ENCODE measurements at places on chromosomes 3 and 15.

DNA sequence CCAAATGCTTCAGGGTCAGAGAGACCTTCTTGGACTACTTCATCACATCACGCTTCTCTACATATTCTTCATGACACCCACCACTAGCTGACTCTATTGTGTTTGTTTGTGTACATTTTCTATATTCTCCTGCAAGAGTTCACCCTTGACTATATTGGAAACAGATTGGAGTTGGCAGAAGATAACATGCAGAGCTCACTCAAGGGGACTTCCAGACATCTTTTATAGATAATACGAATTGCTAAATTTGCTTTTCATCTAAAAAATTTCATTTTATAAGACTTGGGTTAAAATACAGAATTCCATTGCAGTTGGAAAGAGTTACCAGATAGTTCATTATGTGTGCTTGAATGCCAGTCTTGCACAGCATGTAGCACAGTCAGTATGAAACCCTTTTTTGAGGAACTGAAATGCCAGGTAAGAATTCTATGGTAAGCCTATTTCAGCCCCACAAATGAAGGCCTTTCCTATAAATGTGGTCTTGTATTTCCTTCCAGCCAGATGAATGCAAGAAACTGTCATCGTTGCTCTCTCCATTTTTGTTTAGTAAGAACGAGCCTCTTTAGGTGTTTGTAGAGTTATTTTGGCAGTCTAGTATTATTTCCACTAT is 177.6 kb downstream of the GHSR start:
- no peak for DNase-seq

DNA sequence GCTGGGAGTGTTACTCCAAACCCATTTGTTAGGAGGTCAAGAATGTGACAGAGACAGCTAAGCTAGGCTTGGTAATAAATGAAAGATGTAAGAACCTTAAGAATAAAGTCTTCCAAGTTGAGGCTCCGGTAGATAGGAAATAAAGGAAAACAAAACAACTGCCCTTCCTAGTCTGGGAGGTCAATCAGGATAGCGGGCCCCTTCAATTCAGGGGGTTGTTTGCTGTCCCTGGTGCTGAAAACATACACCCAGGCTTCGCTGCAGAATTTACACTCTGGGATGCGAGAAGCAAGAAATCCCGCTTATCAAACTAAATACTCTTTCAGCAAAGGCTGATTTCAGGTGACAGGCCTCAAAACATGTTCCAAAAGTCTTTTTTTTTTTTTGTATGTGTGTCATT is 393.4 kb downstream of the NTRK3 start:
- no peak for DNase-seq

- DNase-seq: peak; percentile 57
These were observed 49.4 kb upstream of the FLNB start for GRCh38 chr3:57958642-57959422.

- DNase-seq: no peak
These were observed 48.7 kb downstream of the ETV5 start for GRCh38 chr3:186060222-186060621.

GRCh38 chr15:63310646-63311045 is 33.2 kb downstream of the APH1B start:
- no peak for DNase-seq

DNA sequence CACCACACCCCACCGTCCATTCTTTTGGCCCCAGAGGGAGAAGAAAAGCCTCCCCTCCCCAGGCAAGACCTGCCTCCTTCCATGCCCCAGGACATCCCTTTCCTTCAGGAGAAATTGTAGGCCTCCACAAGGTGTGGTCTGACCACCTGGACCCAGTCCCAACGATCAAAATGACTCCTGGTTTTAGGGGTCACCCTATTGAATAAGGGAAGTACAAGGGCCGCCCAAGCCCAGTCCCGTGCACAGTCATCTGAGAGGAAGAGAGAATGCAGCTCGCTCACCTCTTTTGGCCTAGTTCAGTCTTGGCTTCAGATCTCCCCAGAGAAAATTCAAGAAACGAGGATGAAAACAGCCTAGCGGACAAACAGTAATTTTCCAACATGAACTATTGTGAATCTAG is 249.1 kb downstream of the UACA start:
- DNase-seq: no peak

- DNase-seq: no peak
These were observed 19.8 kb upstream of the AADAC start for GRCh38 chr3:151794080-151794479.

- DNase-seq: no peak
These were observed 464.5 kb upstream of the TGFBR2 start for GRCh38 chr3:30141927-30142326.

DNA sequence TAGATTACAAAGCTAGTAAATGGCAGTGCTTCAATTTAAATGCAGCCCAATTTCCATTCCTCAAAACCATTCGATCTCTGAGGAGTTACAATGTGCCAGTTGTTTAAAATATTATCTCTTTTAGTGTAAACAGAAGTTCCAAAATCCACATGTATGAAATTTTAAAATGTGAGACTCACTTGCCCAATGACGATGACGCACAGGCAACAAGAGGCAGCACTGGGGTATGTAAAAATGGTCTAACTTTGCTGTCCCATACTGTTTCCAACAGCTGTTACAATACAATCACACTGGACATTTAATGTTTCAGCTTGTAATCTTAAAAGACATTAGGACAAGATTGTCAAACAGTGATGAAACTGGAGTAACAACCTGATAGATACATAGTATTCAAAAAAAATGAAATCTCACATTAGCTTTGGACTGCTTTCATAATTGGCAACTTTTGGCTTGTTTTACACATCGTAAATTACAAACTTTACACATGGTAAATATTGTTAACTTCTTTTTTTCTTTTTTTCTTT is 12.2 kb downstream of the SLTM start:
- no peak for DNase-seq

DNA sequence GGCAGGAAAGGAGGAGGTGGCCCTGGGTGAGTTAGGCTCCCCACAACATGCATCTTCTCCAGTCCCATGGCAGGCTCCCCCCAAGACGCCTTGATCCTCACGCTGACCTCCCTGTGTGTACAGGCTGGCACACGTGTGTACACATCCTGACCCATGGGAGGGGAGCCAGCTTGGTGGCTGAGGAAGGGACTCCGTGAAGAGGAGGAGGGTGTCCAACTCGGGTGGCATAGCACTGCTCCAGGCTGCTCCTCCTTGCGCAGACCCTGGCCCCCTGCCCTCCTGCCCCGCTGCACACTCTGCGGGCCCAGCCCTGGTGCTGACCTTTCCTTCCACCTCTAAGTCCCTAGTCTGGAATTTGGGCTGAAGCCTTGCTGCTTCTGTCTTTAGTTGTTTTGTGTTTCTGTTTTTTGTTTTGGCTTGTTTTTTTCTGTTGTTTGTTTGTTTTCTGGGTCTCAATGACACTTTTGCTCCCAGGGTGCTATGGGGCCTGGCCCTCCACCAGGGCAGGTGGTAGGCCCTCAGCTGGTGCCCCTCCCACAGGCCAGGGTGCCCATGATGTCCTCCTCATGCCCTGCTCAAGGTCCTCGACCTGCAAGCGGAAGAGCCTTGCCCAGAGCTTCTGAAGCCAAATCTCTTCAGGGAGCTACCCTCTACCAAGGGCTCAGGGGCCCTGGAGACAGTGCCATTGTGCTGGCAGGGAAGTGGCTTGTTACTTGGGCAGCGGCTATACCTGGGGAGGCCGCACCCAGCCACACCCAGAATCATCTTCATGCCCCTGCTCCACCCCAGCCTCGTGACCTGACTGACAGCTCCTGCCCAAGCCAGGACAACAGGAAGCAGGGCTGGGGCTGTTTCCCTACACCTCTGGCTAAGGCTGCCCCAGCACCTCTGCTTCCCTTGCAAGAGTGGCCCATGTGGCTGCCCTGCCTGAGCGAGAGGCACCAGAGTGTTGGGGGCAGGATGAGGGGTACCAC is 5.1 kb downstream of the EPHB3 start:
- DNase-seq: no peak

All from A549 (cell line).